ENCODE measurements at places on chromosomes 1 and 21.

- H3K4me3 ChIP-seq: no peak overlapping the region
- H3K27ac ChIP-seq: no peak overlapping the region
Measured at GRCh38 chr1:177978530-177978929, 8.7 kb upstream of the SEC16B start.

DNA sequence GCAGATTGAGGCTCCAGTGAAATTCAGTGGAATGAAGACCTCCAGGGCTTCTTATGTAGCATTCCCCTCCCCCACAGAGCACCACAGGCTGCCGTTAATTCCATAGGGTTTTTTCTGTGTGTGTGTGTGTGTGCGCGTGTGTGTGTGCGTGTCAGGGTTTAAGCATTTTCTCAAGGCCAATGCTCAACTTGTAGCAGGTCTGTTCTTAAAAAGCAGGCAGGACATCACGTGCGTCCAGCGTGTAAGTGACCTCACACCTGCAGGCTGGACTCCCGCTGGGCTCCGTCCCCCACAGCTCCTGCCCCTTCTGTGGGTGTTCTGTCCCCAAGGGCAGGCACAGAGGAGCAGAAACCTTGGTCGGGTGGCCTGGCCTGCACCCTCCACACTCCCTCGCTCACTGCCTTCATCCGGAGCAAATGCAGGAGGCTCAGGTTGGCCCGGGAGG, 5.3 kb downstream of the PRDM16 start:
- no peaks in the 10 kb centered on the region for H3K36me3 ChIP-seq
- H3K4me3 ChIP-seq: no peak overlapping the region
- H3K4me1 ChIP-seq: no peaks in the 10 kb centered on the region
- H3K27ac ChIP-seq: no peak overlapping the region
- no peak for DNase-seq

- no peaks in the 10 kb centered on the region for H3K27me3 ChIP-seq
- H3K36me3 ChIP-seq: peaks cover 19% of the 10 kb centered on the region
- H3K4me3 ChIP-seq: peak overlapping the region; percentile 57
- DNase-seq: no peak
- peaks cover 8% of the 10 kb centered on the region for H3K4me1 ChIP-seq
Measured at GRCh38 chr1:36089393-36090121, 865 bp downstream of the ADPRS start.

DNA sequence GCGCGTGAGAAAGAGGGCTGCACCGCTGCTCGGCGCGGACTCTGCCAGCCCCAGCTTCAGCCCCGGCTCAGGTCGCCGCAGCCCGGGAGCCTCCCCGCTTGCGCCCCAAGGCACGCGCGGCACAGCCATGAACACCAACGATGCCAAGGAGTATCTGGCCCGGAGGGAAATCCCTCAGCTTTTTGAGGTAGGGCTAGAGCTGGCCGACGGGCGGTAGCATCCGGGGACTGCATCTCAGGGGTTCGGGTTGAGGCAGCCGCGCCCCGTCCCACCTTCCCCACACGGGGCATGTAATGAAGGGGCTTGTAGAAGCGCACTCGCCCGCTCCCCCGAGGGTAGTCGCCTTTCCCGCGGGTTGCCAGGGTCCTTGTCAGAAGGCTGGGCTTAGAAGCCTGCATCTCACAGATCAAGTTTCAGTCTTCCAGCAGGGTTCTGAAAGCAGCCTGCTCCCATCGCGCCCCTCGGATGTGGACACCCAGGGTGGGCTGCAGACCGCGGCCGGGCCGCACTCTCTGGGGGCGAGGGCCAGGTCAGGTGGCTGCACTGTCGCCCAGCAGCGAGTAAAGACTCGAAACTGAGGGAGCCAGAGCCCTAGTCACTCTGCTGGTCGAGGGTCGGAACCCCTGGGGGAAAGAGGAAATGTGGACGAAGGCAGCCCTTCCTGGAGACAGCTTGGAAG, 507 bp downstream of the AK5 start:
- no peaks in the 10 kb centered on the region for H3K27me3 ChIP-seq
- no peak overlapping the region for H3K27ac ChIP-seq
- DNase-seq: no peak
- peaks cover 4% of the 10 kb centered on the region for H3K4me1 ChIP-seq

DNA sequence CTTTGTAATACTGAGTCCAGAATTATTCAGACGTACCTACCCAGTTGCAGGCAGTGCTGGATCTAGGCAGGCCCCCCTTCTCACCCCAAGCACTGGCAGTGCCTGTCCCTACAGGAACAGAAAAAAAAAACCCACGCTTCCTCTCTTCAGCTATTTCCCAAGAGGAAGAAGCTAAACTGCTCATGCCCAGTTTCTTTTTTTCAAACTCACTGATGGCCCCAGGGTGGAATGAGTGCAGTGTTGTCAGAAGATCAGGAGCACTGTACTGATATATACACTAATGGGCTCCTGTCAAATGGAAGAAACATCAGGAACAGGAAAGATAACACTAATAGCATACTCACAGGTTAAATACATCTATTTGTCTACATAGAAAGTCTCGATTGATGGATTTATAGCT, 28.2 kb upstream of the DOCK7 start:
- no peak for DNase-seq
- no peaks in the 10 kb centered on the region for H3K4me1 ChIP-seq
- H3K4me3 ChIP-seq: no peak overlapping the region

GRCh38 chr1:9075022-9075421, 5.6 kb upstream of the SLC2A5 start:
- H3K4me1 ChIP-seq: peaks cover 3% of the 10 kb centered on the region
- H3K27me3 ChIP-seq: no peaks in the 10 kb centered on the region
- DNase-seq: peak; percentile 86
- H3K4me3 ChIP-seq: no peak overlapping the region
- no peaks in the 10 kb centered on the region for H3K36me3 ChIP-seq
- H3K27ac ChIP-seq: peak overlapping the region; percentile 49

- no peak overlapping the region for H3K27ac ChIP-seq
- H3K4me3 ChIP-seq: no peak overlapping the region
- no peaks in the 10 kb centered on the region for H3K36me3 ChIP-seq
- no peak for DNase-seq
- H3K27me3 ChIP-seq: no peaks in the 10 kb centered on the region
Measured at GRCh38 chr1:57832612-57833011, 408.8 kb upstream of the DAB1 start.

DNA sequence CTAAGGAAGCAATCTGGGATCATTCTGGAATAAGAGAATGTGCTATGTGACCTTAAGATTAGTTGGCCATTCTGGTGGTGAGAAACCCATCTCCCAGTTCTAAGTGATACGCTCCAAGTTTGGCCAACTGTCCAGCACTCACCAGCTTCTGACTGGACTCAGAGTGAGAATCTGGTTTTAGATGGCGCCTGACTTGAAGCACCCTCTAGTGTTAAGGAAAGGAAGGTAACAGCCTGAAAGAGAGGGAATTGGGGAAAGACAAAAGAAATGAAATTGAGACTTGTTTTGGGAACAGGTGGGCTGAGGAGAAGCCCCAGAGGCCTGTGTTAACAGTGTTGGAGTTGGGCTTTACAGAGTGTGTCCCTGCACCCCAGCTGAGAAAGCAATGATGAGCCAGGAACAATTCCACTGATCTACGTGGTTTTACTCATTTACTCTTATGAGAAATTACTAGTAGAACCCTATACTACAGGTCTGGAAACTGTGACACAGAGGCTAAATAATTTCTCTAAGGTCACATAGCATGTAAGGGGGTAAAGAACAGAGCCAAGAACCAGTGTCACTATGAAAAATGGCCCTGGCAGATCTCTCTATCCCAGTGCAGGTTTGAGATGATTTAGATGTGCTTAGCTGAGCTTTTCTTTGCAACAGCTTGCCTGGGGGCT, 9.3 kb upstream of the FCAMR start:
- no peak overlapping the region for H3K4me3 ChIP-seq
- DNase-seq: no peak
- H3K27me3 ChIP-seq: no peaks in the 10 kb centered on the region

- H3K27ac ChIP-seq: no peak overlapping the region
- no peak for DNase-seq
- H3K27me3 ChIP-seq: no peaks in the 10 kb centered on the region
- H3K4me3 ChIP-seq: no peak overlapping the region
- no peaks in the 10 kb centered on the region for H3K36me3 ChIP-seq
Measured at GRCh38 chr1:7220712-7221252, 435.5 kb downstream of the CAMTA1 start.

- H3K27ac ChIP-seq: no peak overlapping the region
- H3K27me3 ChIP-seq: no peaks in the 10 kb centered on the region
- DNase-seq: no peak
- no peak overlapping the region for H3K4me3 ChIP-seq
Measured at GRCh38 chr1:114100148-114100547, 53.5 kb downstream of the SYT6 start.

- H3K36me3 ChIP-seq: no peaks in the 10 kb centered on the region
- no peak overlapping the region for H3K27ac ChIP-seq
- no peaks in the 10 kb centered on the region for H3K27me3 ChIP-seq
- H3K4me1 ChIP-seq: no peaks in the 10 kb centered on the region
- DNase-seq: no peak
- no peak overlapping the region for H3K4me3 ChIP-seq
Measured at GRCh38 chr1:36565576-36566501, 83.1 kb upstream of the CSF3R start.

- H3K4me3 ChIP-seq: no peak overlapping the region
- peak; percentile 51 for DNase-seq
- no peaks in the 10 kb centered on the region for H3K36me3 ChIP-seq
Measured at GRCh38 chr1:155218854-155219591, 10.5 kb downstream of the MTX1 start.

DNA sequence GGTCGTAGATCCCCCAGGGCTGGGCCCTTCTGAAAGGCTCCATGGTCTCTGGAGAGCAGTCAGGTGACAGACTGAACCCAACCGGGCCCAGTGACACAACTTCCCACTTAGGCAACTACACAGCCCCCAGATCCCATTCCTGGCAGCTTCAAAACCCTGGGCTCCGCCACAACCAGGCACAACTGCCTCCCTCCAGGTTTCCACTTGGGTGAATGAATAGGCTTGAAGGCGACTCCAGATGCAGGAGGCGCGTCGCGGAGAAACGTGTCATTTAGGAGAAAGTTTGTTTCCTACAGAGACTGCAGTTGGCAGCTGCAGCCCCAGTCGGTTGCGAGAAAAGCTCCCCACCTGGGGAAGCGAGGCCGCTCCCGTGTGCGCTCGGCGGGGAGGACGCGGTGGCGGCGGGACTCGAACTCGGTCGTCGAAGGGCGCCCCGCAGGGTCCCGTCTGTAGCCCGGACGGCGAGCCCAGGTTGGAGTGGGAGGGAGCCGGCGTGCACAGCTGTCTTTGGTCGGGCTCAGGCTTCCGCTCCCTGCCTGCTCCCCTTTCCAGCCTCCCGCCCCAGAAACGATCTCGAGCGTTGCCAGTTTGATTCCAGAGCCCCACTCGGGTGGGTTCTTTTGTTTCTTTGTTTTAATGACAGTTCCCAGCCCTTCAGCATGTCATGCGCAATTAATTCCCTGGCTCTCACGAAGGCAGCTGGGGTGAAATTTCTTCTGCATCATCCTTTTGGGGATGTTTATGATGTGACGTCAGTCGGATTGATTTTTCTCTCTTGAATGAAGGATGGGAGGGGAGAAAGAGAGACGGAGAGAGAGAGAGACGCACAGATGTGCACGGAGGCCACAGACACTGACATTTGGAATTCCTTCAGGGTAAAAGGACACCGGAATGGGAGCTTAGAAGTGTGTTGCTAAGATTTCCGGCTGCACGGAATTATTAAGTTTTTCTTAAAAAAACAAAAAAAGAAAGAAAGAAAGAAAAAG, 862 bp upstream of the SGIP1 start:
- no peak for DNase-seq
- H3K27ac ChIP-seq: peak overlapping the region; percentile 58
- H3K4me1 ChIP-seq: no peaks in the 10 kb centered on the region
- H3K4me3 ChIP-seq: peak overlapping the region; percentile 23
- no peaks in the 10 kb centered on the region for H3K36me3 ChIP-seq

DNA sequence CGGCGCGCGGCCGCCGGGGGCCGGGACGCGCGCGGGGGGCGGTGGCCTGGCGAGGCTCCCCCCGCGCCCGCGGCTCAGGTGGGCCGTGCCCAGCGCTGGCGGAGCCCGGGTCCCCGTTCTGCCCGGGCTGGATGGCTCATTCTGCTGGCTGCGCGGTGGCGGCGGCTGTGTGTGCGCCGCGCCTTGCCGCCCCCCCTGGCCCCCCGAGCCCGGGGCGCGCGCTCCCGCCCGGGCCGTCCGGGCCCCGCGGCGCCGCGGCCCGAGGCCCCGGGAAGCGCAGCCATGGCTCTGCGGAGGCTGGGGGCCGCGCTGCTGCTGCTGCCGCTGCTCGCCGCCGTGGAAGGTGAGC, at the start of gene EPHB2:
TSS of gene EPHB2 (plus strand) at position 139 of the 349 bp plus-strand sequence. CDS start at position 283, 144 bp downstream.
- peak within 1 kb of the TSS; percentile 33 for H3K4me3 ChIP-seq
- peak; percentile 12 for DNase-seq
- no peak within 1 kb of the TSS for H3K27ac ChIP-seq
- no peaks in the 10 kb centered on the region for H3K4me1 ChIP-seq

DNA sequence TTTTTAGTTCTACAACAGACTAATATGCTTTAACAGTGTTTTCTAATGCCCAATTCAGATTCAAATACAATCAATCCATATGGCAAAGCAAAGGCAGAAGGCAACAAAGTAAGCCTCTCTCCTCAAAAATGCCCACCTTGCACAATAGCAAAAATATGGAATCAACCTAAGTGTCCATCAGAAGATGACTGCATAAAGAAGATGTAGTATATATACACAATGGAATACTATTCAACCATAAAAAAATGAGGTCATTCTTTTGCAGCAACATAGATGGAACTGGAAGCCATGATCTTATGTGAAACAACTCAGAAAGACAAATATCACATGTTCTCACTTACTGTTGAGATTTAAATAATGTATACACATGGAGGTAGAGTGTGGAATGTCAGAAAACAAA, 80.7 kb downstream of the EIF4G3 start:
- no peak for DNase-seq
- no peaks in the 10 kb centered on the region for H3K4me1 ChIP-seq
- H3K27me3 ChIP-seq: no peaks in the 10 kb centered on the region
- no peak overlapping the region for H3K27ac ChIP-seq
- no peak overlapping the region for H3K4me3 ChIP-seq

- H3K36me3 ChIP-seq: no peaks in the 10 kb centered on the region
- H3K4me3 ChIP-seq: peak overlapping the region; percentile 77
- no peaks in the 10 kb centered on the region for H3K27me3 ChIP-seq
- H3K27ac ChIP-seq: peak overlapping the region; percentile 92
Measured at GRCh38 chr21:33403786-33404585, 773 bp downstream of the IFNGR2 start.

DNA sequence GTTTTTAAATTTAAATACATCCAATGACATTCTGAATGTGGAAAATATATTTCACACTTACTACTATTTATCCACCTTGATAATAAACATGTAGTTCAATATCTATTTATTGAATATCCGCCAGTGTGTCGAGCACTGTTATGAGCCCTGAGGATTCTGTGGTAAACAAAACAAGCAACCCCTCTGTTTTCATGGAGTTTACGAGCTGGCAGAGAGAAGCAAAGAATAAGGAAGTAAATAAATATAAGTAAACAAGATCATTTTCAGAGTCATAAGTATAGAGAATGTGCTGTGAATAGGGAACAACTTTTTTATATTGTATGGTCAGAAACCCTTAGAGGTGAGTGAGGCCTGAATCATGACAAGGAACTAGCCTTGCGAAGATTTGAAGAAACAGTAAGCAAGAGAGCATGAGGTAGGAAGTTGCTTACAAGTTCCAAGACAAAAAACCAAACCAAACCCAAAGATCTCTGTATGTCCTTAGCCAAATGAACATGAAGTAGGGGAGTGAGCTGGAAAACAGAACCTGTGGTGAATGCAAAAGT, 6.4 kb upstream of the SERBP1 start:
- no peak overlapping the region for H3K27ac ChIP-seq
- DNase-seq: no peak
- no peak overlapping the region for H3K4me3 ChIP-seq
- no peaks in the 10 kb centered on the region for H3K27me3 ChIP-seq
- H3K36me3 ChIP-seq: no peaks in the 10 kb centered on the region
